ENCODE measurements at places on chromosomes 3 and 15. TPM values are rescaled to one million over a fixed set of nuclear protein-coding genes. Genes with fewer than 3 reads are reported as not detected.

Gene AGBL1
- total RNA-seq, result 31.3 TPM

Gene RFT1
- total RNA-seq, result 8.4 TPM

Gene TPRA1
- 15.1 TPM for total RNA-seq

Gene GNAT1
- total RNA-seq, result not detected

Gene DLL4
- 11.5 TPM for total RNA-seq

Gene AHSG
- 0.52 TPM for total RNA-seq

Gene CLRN1
- total RNA-seq, result not detected

Gene SLC41A3
- total RNA-seq, result 31.3 TPM

Gene NMNAT3
- 4.2 TPM for total RNA-seq

Gene RETNLB
- not detected for total RNA-seq

Gene IL17RB
- total RNA-seq, result 1.6 TPM

Gene PPARG
- total RNA-seq, result 30.3 TPM

Gene GRK7
- not detected for total RNA-seq

Gene LDHAL6B
- not detected for total RNA-seq

Gene RBP2
- not detected for total RNA-seq

Gene FBXO40
- total RNA-seq, result 4.2 TPM

Gene FAM3D
- not detected for total RNA-seq

Gene IQCH
- total RNA-seq, result 3.1 TPM

Gene NPAP1
- total RNA-seq, result not detected

Gene MCTP2
- total RNA-seq, result 2.1 TPM

Gene CX3CR1
- 3.1 TPM for total RNA-seq

Gene TTLL3
- 13.6 TPM for total RNA-seq

Gene NEK11
- 20.9 TPM for total RNA-seq

Gene EPHB1
- total RNA-seq, result 5.7 TPM

Gene FANCD2OS
- not detected for total RNA-seq

Gene NR2E3
- total RNA-seq, result 1.0 TPM

Gene SERINC4
- under 0.01 TPM for total RNA-seq

Gene MESP1
- total RNA-seq, result 0.52 TPM
